Fibroblast of skin of scalp (primary cell): ENCODE measurements at places on chromosomes 11 and 22.
A peak's percentile ranks its signal among the peaks of the same experiment; 100 is the strongest.

- no peak for DNase-seq
These were observed 55.1 kb downstream of the NAV2 start for GRCh38 chr11:19767627-19768151.

- no peak for DNase-seq
These were observed 91.9 kb upstream of the SOX6 start for GRCh38 chr11:16448123-16448717.

GRCh38 chr22:17774926-17775685 is 837 bp upstream of the BID start:
- DNase-seq = no peak

GRCh38 chr22:48489551-48490499 is 1337.8 kb downstream of the BRD1 start:
- DNase-seq = peak; percentile 51

- no peak for DNase-seq
These were observed 87.5 kb upstream of the SESN3 start for GRCh38 chr11:95318498-95318897.

- DNase-seq = no peak
These were observed 64.8 kb downstream of the APOL5 start for GRCh38 chr22:35782504-35782903.

DNA sequence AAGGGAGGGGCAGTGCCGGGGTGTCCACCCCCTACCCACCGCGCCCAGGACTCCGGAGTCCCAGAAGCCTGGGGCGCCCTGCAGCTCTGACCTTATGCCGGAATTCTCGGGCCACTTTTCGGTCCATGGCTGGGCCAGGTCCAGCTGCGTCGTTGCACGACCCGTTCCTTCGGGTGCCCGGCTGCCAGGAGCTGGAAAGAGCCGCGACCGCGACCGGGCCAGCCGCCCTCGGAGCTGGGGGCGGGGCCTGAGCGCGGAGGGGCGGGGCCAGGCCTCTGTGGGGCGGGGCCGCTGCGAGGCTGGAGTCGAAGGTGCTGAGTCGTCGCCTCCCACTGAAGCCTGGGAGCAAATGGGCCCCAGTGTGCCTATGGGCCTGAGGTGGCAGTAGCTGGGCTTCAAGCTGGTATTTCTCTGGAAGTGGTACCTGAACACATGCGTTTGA is at the start of gene USH1C:
TSS of gene USH1C (minus strand) at position 236 of the 442 bp plus-strand sequence. CDS start at position 127, 109 bp downstream.
- no peak for DNase-seq

DNA sequence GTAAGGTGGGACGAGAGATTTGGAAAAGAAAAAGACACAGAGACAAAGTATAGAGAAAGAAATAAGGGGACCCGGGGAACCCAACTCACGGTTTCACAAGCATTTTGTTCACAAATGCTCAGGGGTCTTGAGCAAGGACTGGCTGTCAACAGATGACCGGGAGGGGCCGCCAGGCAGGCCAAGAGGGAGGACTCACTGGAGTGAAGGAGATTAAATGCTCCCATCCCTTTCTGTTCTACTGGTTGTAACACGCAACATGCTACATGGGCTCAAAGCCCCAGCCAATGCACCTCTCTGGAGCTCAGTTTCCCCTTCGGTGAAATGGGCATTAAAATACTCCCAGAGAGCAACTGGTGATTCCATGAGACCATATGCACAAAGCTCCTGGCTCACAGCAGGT is 13.4 kb downstream of the SHANK2 start:
- DNase-seq = no peak

DNA sequence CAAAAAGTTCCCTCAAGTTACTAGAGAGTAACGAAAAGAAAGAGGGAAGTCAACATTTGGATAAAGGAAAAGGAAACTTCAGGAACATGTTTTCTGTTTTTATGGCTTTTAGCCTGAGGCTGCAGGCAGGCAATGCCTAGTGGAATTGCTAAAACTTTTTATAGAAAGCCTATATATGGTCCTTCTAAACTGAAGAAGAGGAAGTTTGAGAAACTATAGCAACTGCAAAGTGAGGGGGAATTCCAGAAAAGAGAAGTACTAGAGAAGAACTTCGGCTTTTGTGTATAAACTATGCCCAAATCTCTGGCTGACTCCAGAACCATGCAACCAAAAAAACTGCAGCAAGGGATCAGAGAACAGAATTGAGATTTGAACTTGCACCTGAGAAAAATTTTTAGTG is 74.3 kb upstream of the ARHGAP42 start:
- DNase-seq = no peak

GRCh38 chr22:42793848-42794405 is 63.1 kb downstream of the ARFGAP3 start:
- no peak for DNase-seq

DNA sequence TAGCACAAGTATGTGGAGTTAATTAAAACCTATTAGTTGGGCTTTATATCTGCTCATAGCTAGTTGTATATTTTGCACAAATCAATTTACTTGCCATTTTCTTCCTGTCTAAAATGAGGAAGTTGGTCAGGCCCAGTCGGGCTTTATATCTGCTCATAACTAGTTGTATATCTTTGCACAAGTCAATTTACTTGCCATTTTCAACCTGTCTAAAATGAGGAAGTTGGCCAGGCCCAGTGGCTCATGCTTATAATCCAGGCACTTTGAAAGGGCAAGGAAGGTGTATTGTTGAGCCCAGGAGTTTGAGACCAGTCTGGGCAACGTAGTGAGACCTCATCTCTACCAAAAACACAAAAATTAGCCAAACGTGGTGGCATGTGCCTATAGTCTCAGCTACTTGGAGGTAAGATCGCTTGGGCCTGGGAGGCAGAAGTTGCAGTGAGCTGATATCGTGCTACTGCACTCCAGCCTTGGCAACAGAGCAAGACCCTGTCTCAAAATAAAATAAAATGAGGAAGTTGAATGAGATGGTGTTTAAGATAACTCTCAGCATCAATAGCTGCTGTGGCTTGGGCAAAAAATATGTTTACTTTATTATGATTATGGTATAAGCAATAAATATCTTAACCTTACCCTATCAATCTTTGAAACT is 1558.6 kb upstream of the RAG2 start:
- DNase-seq = no peak

GRCh38 chr11:62428871-62429560 is 10.2 kb downstream of the SCGB1A1 start:
- no peak for DNase-seq

DNA sequence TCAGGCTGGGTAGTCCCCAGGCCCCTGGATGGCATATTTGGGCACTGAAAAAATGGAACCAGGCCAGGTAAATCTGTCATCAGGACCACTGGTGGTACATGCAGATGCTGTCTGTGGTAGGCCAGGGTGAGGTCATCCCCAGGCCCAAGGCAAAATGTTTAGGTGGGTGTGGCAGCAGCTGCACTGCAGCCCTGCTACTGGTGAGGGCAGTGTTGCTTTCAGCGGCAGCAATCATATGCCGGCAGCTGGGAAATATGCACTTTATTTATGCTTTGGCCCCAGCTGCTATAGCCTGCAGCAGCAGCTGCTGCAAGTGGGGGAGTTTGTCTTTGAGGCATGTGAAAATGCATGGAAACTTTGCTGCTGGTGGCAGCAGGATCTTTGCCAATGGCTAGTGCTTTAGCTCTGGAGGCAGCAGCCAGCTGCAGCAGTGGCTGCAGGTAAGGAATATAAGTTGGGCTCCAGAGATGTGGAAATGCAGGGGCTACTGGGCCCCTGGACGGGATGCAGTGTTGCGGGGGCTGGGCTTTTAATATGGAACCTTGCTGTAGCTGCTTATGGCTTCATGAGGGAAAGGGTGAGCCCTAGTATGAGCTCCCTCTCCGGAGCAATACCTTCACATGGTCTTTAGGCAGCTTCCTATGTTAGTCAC is 365.7 kb upstream of the CADM1 start:
- DNase-seq = peak; percentile 55

GRCh38 chr11:109510316-109510715 is 88.3 kb downstream of the C11orf87 start:
- no peak for DNase-seq

GRCh38 chr22:42997582-42998090 is 17.3 kb downstream of the PACSIN2 start:
- DNase-seq = no peak

DNA sequence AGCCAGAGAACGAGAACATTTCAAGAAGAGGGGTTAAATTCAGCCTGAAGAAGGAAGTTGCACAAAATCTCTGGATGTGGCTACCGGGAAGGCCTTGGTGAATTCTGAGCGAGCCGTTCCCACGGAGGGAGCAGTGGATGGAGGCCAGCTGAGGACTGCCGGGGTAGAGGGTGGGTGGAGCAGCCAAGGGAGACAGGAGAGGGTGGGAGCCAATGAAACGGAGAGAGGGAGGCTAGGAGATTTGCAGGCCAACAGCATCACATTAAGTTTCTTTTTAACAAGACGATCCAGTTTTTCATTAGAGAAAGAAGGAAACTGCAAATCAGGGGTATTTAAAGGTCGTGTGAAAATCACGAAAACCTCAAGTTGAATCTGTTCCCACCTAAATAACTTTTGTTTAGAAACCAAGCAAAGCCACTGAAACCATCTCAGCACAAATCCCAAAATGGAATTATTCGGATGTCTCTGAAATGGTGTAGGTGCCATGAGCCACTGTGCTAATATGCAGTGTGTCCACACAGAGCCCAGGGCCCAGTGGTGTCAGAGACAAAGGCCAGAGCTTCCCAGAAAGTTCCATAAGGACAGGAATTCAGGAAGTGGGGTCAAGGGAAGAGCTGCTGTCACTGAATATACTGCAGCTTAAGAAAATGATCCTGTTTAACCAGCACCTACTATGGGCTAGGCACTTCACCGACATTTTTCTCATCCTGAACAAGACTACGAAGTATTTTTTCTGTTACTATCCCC is 59.7 kb upstream of the SLC35C1 start:
- peak; percentile 15 for DNase-seq

DNA sequence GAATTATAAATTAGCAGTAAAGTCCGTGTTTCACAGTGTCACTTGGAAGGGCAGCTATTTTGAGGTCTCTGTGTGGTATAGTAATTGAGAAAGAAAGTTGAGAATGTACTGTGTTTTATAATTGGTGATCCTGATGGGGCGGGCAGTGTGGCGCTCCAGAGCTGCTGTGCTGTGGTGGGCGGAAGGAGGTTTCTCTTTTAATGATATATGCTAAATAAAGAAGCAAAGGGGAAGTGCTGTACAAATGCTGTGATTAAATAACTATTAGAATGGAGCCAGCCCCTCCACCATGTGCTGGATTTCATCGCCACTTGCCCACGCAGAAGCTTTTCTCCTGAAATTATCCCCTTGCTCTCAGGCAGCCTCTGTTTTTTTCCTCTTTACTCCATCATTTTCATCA is 24.6 kb downstream of the ATXN10 start:
- no peak for DNase-seq

- no peak for DNase-seq
These were observed 58.4 kb upstream of the CSNK2A3 start for GRCh38 chr11:11411401-11411985.

DNA sequence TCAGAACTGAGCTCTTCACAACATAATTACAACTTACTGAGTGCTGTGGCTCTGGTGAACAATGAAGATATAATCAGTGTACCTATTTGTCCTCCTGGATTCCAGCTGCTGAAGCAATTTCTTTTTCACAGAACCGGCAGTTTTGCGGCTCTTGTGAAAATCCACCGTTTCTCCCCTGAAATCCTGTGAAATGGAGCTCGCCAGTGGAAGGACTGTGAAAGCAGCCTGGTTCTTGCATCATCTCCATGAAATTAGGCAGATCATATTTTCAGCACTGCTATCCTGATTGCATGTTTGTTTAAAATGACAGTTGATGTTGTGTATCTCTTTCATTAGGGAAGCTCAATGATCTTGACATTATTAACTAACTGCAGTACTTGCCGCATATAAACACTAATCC is 120.2 kb upstream of the SNX19 start:
- DNase-seq = no peak

DNA sequence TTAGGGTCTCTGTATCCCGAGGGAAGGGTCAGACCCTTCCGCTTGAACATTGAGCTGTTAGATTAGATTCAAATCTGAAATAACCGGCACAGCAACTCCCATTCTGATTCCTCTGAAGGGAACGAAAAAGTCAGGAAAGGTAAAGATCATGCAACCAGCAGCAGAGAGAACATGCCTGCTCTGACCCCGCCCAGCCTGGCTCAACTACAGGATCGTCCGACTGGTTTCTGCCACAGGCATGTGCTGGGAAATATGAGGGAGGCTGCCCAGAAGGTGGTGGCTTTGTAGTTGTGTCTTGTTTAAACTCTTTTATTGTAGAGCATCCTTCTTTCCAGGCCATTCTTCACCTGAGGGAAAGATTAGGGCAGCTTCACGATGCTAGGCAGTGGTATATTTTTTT is 5.0 kb upstream of the MTNR1B start:
- no peak for DNase-seq

DNA sequence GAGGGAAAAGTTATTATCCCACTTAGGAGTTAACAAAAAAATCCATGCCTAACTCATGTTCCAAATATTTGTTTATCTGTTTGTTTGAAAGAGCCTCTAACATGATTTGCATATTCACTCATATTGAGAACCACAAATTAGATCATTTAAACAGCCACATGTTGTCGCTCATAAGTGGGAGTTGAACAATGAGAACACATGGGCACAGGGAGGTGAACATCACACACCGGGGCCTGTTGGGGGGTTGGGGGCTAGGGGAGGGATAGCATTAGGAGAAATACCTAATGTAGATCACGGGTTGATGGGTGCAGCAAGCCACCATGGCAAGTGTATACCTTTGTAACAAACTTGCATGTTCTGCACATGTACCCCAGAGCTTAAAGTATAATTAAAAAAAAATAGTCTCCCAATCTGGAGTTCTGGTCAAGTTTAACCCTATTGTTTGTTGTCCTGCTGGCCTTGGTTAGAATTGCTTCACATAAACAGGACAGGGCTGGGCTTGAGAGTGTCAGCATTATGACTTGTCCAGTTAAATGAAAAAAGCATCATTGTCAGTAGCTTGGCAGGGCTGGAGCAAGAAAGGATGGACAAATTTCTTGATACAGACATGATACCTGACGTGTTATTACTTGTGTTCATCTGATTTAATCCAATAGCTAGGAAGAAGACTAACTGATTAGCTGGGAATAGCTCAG is 57.8 kb upstream of the PSMA1 start:
- no peak for DNase-seq

- no peak for DNase-seq
These were observed 92.9 kb upstream of the AMOTL1 start for GRCh38 chr11:94675239-94675638.

- DNase-seq = no peak
These were observed 1288.6 kb upstream of the CNTN5 start for GRCh38 chr11:97732011-97732632.

GRCh38 chr11:62201376-62201775 is 7.1 kb upstream of the SCGB2A1 start:
- DNase-seq = no peak

DNA sequence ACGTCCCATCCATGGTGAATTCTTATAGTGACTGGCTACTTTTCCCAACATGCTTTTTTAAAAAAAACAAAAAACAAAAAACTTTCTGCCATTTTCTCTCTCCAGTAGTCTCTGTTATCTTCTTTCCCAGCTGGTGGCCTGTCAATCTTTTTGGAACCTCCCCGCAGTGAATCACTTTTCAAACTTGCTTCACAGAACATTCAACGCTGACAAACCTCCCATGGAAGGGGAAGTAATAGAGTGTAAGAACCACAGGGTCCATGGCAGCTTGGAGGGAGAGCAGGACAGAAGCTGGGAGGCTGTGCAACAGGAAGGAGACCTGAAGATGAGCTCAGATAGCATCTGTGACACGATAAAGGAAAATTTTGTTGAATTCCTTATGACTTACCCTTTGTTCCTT is 9.8 kb upstream of the CECR2 start:
- DNase-seq = peak; percentile 5

- no peak for DNase-seq
These were observed 48.7 kb downstream of the CWC15 start for GRCh38 chr11:94924612-94925011.

GRCh38 chr22:44931077-44931540 is 78.7 kb downstream of the PHF21B start:
- DNase-seq = peak; percentile 32

- DNase-seq = peak; percentile 20
These were observed 667 bp downstream of the RAB6A start for GRCh38 chr11:73760135-73760678.
